ENCODE measurements at places on chromosomes 1 and 21.

- no peak for DNase-seq
Measured at GRCh38 chr1:204545202-204545601, 29.0 kb downstream of the MDM4 start.

DNA sequence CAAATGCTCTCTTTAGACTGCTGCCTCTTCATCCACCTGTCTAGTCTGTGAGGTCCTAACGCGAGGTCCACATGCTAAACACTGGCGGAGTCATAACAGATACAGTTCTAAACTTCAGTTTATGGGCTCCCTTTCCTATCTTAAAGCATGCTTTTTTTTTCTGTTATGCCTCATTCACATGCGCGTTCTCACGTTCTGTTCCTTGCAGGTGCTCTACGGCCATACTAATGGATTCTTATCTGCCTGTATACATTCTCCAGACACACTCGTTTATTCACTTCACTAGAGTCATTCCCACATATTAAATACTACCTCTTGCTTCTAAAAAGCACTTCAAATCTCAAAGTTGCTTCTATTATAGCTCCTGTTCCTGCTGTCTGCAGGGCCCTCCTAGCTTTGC is 38.7 kb downstream of the PHC2 start:
- no peak for DNase-seq

- peak; percentile 81 for DNase-seq
Measured at GRCh38 chr1:42963378-42964043, 4.8 kb upstream of the SLC2A1 start.

DNA sequence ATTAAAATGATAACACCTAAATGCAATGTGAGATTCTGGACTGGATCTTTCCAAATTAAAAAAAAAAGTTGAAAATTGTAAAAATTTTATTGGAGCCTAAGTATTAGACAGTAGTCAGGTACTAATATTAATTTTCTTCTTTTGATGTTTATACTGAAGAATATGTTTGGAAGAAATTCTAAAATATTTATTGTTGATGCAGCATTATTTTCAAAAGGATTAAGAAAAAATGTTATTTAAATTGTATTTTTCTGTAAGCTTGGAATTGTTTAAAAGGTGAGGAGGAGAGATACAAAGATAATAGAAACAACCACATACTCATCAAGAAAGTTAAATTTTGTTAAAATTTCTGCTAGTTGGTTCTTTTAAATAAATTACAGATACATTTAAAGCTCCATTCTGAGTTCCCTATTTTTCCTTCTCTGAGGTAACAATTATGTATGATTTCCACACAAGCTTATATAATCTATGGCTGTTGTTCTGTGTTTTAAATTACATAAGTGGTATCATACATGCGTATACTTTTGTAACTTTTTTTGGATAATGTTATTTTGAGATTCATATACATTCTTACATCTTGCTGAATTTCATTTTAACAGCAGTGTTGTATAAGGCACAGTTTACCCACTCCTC is 180.3 kb upstream of the RGS18 start:
- DNase-seq = no peak

- DNase-seq = no peak
Measured at GRCh38 chr1:201220388-201220715, 29.7 kb downstream of the IGFN1 start.
